ENCODE measurements at places on chromosomes 7 and 10.

- DNase-seq = no peak
Measured at GRCh38 chr7:17205910-17206309, 92.5 kb upstream of the AHR start.

- DNase-seq = no peak
Measured at GRCh38 chr10:104391150-104391968, 37.7 kb downstream of the CFAP58 start.

GRCh38 chr10:62804356-62805230, at the start of gene ADO:
Gene ADO, plus strand, starts transcription at chr10:62804720. Its CDS starts 340 bp downstream, at chr10:62805060.
- peak; percentile 95 for DNase-seq

GRCh38 chr7:74489997-74490945, 36.6 kb downstream of the GTF2IRD1 start:
- no peak for DNase-seq

GRCh38 chr7:90216080-90216674, 4.6 kb downstream of the STEAP2 start:
- DNase-seq = no peak

GRCh38 chr10:80670774-80671173, 133.1 kb downstream of the SH2D4B start:
- DNase-seq = no peak

DNA sequence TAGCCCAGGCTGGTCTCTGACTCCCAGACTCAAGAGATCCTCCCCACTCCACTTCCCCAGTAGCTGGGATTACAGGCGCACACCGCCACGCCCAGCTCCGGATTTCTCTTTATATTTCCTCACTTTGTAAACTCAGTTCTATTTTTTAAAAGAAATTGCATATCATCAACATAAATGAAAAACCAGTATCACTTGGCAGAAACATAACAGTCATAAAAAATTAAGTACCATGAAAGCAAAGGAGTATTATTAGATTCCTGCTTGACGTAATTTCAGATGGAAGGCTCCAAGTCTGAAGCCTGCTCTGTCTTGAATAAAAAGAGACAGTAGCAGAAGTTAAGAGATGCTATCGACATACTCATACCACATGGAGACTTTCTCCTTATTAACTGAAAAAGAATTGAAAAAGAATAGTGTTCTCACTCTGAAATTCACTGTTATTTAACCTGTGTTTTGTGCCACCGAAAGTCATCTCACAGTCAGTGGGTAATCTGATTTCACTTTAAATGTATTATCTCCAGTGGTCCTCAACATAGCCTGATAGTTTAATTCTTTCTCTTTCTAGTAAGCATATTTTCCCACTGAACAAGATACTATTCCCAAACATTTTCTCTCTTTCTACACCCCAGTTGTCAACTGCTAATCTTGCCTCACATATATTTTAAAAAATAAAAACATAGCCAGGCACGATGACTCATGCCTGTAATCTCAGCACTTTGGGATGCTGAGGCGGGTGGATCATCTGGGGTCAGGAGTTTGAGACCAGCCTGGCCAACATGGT, 40.3 kb upstream of the ADRB1 start:
- DNase-seq = no peak

GRCh38 chr7:66771795-66772194, 31.3 kb downstream of the RABGEF1 start:
- DNase-seq = no peak

- no peak for DNase-seq
Measured at GRCh38 chr7:138233189-138233588, 156.9 kb downstream of the AKR1D1 start.

- no peak for DNase-seq
Measured at GRCh38 chr10:101295261-101295660, 58.7 kb upstream of the BTRC start.
